NCI-H2029 (cell line): ENCODE measurements at places on chromosomes 11 and 22.
A peak's percentile ranks its signal among the peaks of the same experiment; 100 is the strongest.

DNA sequence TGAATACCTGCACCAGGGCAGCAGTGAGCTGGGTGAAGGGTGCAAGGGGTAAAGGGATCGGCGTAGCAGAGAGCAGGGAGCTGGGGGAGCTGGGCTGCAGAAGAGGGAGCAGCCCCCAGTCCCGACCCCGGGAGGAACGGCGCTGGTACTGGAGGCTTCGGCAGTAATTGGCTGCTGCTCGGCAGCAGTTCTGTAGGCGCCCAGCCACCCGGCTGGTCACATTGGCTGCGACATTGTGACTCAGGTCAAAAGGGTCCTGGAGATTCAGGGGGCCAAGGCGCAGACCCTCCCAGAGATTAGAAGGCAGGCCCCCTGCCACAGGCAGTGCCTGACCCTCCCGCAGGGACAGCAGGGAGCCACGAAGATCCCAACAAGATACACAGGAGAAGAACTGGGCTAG lies 2.1 kb upstream of the EEF1G start:
- no peak for DNase-seq

DNA sequence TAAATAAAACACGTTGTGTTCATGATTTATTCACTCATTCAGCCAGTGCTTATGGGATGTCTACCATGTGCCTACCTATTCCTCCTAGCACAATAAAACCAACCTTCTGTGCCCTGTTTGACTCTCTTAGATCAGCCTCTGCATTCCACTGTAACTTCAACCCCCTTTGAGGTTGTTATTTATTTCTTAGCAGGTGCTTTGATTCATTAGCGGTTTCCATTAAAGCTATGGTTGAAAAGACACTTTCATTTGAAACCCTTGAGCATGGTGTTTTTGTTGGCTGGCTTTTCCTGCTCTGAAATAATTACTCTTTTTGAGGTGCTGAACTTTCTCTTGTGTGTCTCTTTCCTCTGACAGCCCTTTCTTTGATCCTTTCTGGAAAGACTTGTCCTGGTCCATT lies 570.6 kb upstream of the LARGE1 start:
- no peak for DNase-seq

GRCh38 chr22:22593964-22594656 lies 35.0 kb upstream of the PRAME start:
- DNase-seq: peak; percentile 18

GRCh38 chr22:46883092-46883910 lies 120.9 kb downstream of the TBC1D22A start:
- no peak for DNase-seq

DNA sequence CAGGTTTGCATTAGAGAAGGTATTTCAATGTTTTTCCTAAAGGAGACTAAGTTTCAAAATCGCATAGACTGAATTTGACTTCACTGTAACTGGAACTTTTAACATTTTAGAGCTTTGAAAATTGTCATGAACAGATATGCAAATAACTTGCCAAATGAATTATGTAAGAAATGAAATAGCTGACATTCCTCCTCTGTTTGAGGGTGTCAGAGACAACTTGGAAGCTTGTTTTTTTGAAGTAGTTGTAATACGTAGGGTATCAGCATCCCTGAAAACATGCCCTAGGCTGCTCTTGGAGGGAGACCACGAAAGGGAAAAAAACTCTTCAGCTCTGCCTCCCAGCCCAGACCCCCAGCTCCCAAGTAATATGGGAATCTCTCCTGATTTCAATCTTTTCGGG lies 41.3 kb upstream of the CCDC179 start:
- DNase-seq: no peak

- no peak for DNase-seq
Measured at GRCh38 chr11:58685973-58686722, 45.6 kb downstream of the GLYAT start.

DNA sequence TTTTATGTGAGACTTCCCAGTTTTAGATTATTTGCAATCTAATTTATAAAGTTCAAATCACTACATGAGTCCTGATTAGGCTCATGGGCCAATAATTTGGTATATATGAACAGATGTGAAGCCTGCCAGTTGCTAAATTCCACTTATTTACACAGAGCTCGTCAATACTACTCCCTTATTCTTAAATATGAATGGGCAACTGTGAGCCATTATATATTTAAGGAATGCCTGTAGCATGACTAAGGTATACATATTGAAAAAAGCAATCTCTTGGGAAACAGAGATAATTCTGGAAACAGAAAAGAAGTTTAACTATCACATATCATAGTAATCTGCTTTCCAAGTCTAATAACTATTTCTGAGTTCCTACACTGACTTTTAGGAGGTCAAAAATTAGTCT lies 27.0 kb downstream of the RBMXL2 start:
- no peak for DNase-seq

GRCh38 chr22:27011133-27011532 lies 353.7 kb downstream of the MIAT start:
- no peak for DNase-seq
